ENCODE measurements at places on chromosomes 4 and X. TPM values are rescaled to one million over a fixed set of nuclear protein-coding genes. Genes with fewer than 3 reads are reported as not detected.

Gene GLUD2
- total RNA-seq: 0.35 TPM

Gene C4orf50
- not detected for total RNA-seq

Gene NXF2
- total RNA-seq: not detected

Gene PAGE1
- total RNA-seq: not detected

Gene TRIM61
- not detected for total RNA-seq

Gene AKAP4
- not detected for total RNA-seq

All from SJCRH30 (cell line).